Stimulated activated CD4-positive, alpha-beta T cell treated with anti-CD3 and anti-CD28 coated beads, Interleukin-4, amount 100 ng/mL, for 24 hours (primary cell): ENCODE measurements at places on chromosomes 1 and 21.
A peak's percentile ranks its signal among the peaks of the same experiment; 100 is the strongest.

GRCh38 chr1:217149791-217150190 is 426.6 kb upstream of the ESRRG start:
- DNase-seq = no peak

GRCh38 chr1:167401260-167401873 is 117.0 kb downstream of the CD247 start:
- peak; percentile 56 for DNase-seq

DNA sequence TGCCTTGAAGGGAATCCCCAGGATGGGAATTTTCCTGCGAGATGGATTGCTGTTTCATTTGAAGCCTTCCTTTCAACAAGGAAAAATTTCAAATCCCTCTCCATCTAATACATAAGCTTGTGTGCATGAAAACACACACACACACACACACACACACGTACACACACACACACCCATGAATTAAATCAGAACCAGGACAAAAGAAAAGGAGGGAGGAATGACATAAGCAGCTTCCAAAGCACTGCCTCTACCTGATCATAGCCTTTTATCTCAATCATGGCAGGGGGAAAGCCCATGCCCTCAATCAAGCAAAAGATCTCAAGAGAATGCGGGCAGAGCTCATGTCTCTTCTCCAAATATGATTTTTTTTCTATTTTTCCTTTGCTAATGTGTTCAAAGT is 139.7 kb downstream of the SLC44A5 start:
- no peak for DNase-seq

DNA sequence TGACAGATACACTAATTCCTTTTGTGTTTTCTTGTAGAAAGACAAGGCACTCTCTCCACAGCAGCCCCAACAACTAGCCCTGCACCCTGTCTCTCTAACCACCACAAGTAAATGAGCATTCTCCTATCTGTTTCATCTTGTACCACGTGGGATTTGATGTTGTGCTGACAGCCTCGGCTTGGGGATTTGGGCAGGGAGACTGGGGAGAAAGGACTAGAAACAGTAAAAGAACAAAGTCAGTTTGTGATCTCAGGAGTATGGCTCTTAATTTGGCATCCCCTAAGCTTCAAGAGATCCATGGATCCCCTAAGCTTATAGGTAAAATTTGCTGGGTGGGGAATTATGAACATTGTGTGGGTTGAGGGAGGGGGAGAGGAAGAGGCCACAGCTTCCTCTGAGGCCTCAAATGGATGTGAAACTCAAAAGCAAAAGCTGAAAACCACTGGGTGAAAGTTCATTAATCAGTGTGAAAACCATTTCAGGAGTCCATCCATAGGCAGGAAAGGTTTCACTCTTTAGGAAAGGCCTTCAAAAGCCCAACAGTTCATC is 3.1 kb downstream of the C1orf162 start:
- DNase-seq = peak; percentile 33

GRCh38 chr1:65832296-65832695 is 39.6 kb downstream of the PDE4B start:
- DNase-seq = no peak

- peak; percentile 49 for DNase-seq
These were observed 707 bp downstream of the PRCC start for GRCh38 chr1:156767879-156768604.

DNA sequence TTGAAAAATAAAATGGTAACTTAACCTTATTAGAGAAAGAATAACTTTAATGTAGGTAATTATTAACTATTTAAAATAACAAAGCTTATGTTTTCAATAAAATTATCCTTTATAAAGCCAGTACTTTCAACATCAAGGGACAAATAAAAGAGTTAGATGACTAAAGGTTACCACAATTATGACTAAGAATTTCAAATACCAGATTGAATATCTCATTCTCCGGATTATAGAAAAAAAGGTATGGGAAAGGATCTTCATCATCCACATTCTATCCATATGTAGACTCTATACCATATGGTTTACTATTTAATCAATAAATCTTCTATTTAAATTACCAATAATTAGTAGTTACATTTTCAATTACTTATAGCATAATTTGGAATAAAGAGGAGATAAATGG is 62.8 kb downstream of the TOR3A start:
- no peak for DNase-seq
